ENCODE measurements at places on chromosomes 2 and 18.
A peak's percentile ranks its signal among the peaks of the same experiment; 100 is the strongest.

GRCh38 chr2:137938204-137938603 is 26.1 kb upstream of the HNMT start:
- H3K27ac ChIP-seq = peak overlapping the region; percentile 48
- no peaks in the 10 kb centered on the region for H3K27me3 ChIP-seq
- H3K36me3 ChIP-seq = no peaks in the 10 kb centered on the region
- DNase-seq = no peak
- peaks cover 67% of the 10 kb centered on the region for H3K4me1 ChIP-seq

DNA sequence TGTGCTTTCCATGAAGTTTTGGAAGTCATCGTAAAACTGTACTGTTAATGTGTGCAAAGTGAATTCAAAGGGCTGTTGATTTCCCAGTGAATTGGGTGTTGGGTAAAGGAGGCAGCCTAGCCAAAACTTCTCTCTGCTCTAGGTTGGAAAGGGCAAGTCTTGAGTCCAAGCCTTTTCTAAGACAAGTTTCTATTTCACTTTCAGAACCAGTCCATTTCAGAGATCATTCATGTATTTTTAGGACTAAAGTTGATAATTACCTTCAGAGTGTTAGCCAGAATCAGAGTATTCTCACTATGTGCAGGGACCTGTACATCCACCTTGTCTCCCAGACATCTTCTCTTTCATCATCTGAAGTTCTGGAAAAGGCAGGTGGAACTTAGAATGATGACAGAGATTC is 636.1 kb upstream of the KLHL29 start:
- H3K36me3 ChIP-seq = no peaks in the 10 kb centered on the region
- no peak for DNase-seq
- no peak overlapping the region for H3K27ac ChIP-seq
- peaks cover 29% of the 10 kb centered on the region for H3K27me3 ChIP-seq
- H3K4me3 ChIP-seq = no peak overlapping the region

- peaks cover 24% of the 10 kb centered on the region for H3K36me3 ChIP-seq
- H3K27me3 ChIP-seq = no peaks in the 10 kb centered on the region
- no peak overlapping the region for H3K27ac ChIP-seq
- no peak overlapping the region for H3K4me3 ChIP-seq
Observed at GRCh38 chr18:47868744-47869143, 61.7 kb downstream of the SMAD2 start.

DNA sequence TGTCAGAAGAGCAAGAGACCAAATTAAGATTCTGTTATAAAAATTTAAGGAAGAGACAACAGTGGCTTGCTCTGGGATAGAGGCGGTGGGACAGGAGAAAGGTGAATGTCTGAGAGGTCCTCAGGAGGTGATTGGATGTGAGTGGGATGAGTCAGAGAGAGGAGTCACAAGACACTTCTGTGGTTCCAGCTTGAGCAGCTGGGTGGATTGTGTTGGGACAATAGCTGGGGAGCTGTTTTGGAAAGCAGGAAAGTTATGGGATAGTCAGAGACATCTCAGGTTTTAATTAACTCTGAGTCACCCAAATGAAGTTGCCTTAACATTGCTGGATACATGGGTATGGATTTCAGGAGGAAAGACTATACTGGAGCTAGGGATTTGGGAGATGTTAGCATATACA is 218.0 kb upstream of the TRIB2 start:
- no peaks in the 10 kb centered on the region for H3K27me3 ChIP-seq
- no peaks in the 10 kb centered on the region for H3K36me3 ChIP-seq
- no peaks in the 10 kb centered on the region for H3K4me1 ChIP-seq
- DNase-seq = no peak
